ENCODE measurements at places on chromosomes 3 and 15.

- DNase-seq = no peak
Observed at GRCh38 chr3:15646851-15647511, 45.4 kb downstream of the BTD start.

DNA sequence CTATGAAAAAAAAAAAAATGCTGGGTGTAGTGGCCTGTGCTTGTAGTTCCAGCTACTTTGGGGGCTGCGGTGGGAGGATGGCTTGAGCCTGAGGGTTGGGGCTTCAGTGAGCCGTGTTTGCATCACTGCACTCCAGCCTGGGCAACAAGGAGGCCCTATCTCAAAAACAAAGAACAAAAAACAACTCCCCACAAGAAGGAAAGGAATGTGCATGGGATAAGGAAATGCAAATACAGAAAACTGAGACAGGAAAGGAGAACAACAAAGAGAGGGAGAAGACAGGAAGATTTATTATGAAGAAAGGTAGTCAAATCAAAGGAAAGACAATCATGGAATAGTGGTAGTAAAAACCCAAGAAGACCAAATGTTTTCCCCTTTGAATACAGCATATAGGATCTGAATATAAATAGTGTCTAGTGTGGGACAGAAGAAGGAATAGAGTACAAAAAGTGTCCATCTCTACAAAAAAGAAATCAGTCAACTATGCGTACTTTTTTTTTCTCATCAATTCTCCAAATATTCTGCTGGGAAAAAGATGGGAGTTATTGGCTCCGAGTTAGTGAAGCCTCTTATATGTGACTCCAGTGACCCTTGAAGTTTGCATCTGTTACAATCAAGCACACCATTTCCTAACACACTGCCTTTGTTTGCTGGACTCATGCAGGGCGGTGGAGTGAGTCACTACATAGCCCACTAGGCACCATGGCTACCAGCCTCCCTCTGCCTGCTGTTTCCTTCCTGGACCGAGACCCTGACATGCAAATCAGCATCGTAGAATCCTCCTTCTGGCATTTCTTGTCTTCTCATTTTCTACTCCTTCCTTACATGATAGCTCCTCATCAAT is 101.2 kb upstream of the PTX3 start:
- no peak for DNase-seq

GRCh38 chr3:146781606-146782005 is 176.5 kb upstream of the PLSCR5 start:
- no peak for DNase-seq

DNA sequence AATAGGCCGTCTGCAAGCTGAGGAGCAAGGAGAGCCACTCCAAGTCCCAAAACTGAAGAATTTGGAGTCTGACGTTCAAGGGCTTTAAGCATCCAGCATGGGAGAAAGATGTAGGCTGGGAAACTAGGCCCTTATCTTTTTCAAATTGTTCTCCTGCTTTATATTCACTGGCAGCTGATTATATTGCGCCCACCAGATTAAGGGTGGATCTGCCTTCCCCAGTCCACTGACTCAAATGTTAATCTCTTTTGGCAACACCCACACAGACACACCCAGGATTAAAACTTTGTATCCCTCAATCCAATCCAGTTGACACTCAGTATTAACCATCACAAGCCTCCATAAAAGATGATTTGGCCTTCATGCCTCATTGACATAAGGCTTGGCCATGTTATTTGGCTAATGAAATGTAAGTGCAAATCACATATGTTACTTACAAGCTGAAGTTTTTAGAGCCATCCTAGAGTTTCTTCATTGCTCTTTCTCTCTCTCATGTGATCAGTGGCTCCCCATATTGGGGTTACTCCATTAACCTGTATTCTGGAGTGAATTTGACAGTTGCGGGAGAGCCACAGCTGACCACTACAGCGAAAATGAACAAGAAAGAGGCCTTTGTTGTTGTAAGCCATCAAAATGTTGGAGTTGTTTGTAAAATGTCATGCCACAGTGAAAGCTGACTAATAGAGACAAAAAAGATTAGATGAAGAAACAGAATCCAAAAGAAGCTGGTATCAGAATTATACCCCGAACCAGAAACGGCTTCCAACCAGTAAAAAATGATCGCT is 61.7 kb downstream of the GBE1 start:
- DNase-seq = no peak

DNA sequence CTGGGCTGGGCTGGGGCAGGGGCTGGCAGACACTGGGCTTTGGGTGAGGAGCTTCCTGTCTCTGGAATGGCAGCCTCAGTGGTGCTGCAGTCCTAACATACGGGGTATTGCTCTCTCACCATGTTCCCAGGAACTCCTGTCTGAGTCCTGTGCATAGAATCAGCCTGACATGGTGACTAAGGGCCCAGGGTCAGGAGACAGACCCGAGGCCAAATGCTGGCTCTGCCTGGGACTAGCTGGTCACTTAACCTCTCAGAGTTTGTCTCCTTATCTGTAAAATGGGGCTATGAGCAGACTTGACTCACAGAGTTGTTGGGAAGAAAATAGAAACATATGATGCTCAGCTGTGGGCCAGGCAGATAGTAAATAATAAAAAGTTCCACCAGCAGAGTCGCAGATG is 28.3 kb downstream of the PRKCD start:
- no peak for DNase-seq

GRCh38 chr3:49867871-49868321 is 1.8 kb downstream of the CAMKV start:
- DNase-seq = no peak

DNA sequence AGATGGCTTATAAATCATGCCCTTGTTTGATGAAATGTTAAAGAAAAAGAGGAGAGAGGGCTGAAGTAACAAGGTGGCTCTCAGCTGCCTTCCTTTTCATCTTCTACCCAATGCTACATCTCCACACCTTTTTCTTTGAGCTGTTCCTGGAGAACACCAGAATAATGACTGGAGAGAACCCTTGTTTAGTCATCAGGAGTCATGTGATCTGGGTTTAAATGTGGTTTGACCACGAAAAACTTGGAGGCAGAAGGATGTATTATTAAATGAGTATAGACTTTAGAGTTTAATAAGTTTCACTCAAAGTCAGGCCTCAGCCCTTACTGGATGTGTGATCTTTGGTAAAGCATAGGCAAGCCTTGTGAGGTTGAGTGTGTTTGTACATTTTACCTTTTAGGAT is 230.3 kb upstream of the TBL1XR1 start:
- no peak for DNase-seq

GRCh38 chr15:89379251-89379695 is 44.6 kb upstream of the POLG start:
- DNase-seq = no peak

GRCh38 chr15:88841236-88841635 is 38.0 kb downstream of the ACAN start:
- DNase-seq = no peak

DNA sequence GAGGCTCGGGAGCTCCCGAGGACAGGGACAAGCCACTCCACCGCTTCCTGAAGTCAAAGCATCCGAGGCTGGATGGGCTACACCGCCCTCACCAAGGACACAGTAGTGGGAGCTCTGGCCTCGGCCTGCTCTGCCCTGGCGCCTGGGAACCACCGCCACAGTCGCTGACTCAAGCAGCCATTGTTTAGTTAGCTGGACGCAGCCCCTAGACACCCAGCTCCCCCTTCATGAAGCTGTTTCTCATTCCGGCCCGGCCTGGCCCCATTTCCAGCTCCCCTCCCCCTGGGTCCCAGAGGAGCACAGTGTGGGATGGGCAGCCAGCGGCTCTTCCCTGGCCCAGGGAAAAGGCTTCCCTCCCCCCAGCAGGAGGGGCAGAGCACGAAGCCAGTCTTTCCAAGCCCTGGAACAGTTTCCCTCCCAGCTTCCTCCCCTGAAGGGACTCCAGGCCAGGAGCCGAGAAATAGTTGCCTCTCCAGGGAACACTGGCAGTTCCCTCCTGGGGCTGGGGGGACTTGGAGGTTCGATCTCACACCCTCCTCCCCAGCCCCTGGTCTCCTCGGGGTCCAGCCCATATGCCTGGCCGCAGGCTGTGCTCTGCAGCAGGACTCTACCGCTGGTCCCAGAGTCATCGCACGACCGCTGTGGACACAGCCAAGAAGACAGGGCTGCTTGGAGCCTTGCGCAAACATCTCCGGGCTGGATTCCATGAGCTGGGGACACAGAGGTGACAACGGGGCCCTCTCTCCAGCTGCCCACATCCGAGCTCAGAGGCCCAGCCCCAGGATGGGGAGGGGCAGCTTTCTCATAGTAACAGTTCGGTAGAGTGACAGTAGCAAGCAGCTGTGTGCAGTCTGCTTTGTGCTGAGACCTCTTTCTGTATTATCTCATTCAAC is 10.0 kb downstream of the PLXND1 start:
- no peak for DNase-seq

DNA sequence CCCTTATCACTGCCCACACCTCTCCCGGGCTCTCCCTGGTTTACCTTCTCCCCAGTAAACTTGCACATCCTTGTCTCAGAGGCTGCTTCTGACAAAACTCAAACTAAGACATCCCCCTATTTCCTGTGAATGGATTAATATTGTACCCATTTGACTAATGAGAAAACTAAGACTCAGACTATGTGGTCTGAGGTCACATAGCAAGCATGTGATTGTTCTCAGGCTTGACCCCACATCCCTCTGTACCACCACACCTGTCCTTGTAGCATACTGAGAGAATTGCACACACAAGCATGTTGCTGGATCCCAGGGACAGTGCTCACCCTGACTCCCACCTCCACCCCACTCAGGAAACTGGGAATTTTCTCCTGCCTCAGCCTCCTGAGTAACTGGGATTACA is 90.7 kb upstream of the HES1 start:
- no peak for DNase-seq

DNA sequence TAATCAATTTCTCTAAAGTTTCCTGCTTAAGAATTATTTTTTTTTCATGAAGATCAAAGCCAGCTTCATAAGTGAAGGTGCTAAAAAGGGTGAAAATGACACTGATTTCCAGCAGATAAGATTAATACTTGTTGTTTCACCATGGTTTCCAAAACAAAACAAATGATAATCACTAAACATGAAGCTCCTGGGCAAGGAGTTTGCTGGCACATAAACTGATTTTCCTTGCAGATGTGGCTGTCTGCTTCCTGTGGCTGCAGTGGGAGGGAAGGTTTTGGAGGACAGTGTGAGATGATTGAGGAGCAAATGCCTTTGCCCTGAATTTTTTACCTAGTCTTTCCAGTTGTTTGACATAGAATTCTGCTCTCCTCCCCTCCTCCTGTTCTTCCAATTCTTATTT is 228.8 kb downstream of the DIPK2A start:
- no peak for DNase-seq

DNA sequence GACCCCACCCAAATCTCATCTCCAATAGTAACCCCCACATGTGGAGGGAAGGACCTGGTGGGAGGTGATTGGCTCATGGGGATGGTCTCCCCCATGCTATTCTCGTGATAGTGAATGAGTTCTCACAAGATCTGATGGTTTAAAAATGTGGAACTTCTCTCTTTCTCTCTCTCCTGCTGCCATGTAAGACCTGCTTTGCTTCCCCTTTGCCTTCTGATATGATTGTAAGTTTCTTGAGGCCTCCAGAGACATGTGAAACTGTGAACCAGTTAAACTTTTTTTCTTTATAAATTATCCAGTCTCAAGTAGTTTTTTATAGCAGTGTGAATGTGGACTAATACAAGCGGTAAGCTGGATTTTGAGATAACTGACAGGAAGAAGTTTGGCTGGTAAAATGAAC is 60.3 kb upstream of the MBNL1 start:
- DNase-seq = no peak

DNA sequence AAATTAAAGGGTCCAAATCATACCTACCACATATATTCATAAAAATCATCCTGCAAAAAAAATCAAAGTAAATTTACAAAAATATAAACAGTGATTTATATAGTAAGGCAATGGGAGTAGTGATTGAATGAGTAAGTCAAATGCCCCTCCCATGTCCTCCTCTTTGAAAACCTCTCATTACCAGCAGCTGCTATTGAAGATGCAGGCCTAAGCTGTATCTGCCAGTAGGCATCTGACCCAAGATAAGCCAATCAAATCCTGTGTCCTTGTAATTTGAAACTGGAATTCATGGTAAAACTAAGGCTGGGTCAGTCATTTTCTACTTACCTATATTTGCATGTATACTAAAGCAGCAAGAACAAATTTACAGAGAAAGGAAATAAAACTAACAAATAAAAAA is 60.4 kb upstream of the POU1F1 start:
- no peak for DNase-seq

DNA sequence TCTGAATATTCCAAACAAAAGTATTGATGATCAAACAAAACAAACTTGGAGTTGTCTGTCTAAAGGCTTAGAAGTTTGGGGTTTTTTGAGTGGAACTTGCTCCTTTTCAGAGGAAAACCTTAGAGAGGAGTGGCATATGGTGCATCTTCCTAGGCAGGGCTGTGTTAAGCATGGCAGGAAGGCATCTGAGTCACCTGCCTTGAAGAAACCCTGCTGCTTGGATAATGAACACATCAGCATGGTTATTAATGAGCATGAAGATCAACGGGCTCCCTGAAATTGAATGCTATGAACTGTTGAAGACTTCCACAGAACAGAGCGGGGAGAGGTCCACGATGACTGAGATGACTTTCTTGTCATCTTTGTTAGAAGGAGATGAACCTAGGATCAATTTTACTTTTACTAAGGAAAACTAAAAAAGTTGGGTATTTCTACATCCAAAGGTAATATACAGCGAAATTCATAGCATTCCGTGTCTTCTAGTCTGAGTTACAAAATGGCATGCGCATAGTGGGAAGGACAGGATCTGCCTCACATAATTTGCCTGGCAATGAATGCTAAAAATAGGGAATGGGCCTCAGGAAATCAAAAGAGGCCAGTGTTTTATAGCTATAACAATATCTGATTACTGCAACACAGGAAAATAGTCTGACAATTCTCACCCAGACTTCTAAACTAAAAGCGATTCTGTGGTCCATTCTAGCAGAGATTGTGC is 11.6 kb upstream of the TMED3 start:
- no peak for DNase-seq

- DNase-seq = no peak
Observed at GRCh38 chr3:192273697-192274010, 453.7 kb downstream of the FGF12 start.

DNA sequence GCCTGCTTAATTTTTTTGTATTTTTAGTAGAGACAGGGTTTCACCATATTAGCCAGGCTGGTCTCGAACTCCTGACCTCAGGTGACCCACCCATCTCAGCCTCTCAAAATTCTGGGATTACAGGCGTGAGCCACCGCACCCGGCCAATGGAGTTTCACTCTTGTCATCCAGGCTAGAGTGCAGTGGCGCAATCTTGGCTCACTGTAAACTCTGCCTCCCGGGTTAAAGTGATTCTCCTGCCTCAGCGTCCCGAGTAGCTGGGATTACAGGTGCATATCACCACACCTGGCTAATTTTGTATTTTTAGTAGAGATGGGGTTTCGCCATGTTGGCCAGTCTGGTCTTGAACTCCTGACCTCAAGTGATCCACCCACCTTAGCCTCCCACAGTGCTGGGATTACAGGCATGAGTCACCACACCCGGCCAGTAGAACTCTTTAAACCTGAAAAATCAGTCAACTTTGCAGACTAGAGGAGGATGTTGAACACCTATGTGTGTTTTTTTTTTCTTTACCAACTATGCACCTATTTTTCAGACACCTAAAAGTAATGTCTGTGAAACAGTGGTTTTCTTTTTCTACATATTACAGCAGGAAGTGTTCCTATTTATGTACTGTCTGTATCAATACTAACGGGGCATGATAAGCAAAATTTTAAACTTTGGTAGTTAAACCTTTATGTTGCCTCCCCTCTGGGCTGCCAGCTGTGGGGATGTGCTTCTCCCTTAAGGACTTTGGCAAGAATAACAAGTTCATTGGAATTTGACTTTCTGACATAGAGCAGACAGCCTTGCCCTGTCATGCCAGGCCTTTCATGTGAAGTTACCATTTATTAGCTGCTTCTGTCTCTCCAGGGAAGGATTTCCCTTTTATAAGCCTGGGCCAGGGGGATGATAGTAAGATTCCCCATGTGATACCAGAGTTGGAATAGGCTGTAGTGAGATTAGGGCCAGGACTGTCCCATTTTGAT is 8.1 kb downstream of the ARIH2 start:
- DNase-seq = no peak

Data from stimulated activated CD8-positive, alpha-beta memory T cell treated with anti-CD3 and anti-CD28 coated beads, Interleukin-7, amount 100 ng/mL, for 1 hour (primary cell).